ENCODE measurements at places on chromosomes 3 and 15. TPM values are rescaled to one million over a fixed set of nuclear protein-coding genes. Genes with fewer than 3 reads are reported as not detected.

DNA sequence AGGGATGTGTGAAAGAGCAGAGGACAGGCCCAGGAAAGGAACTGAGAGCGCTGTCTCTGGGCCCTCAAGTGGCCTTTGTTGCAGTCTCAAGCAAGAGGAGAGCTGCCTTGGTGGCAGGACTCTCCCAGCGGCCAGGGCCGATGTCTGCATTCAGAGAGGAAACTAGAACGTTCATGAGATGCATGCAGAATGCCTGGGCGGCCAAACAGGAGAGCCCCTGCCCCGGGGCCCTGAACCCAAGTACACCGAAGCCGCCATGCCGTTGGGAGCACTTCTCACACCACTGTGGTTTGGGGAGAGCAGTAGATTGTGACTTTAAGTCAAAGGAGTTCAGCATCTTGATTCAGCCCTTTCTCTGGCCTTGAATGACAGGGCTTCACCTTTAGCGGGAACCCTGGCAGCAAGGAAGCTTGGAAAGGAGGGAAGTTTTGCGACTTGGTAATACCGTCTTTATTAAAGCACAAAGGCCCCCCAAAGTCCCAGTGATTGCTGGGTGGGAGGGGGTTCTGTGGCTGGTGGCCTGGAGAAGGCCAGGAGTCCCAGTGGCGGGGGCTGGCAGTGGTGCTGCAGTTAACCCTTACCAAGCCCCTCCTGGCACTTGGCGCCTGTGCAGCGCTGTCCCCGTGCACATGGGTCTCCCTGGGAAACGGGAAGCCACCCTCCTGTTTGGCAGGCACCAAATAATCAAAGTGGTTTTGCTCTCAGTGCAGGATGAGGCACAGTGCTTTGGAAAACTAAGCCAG, 36.2 kb downstream of the SLC6A11 start:
- no peak for DNase-seq

- DNase-seq, result no peak
These were observed 48.7 kb downstream of the FBN1 start for GRCh38 chr15:48596841-48597240.

DNA sequence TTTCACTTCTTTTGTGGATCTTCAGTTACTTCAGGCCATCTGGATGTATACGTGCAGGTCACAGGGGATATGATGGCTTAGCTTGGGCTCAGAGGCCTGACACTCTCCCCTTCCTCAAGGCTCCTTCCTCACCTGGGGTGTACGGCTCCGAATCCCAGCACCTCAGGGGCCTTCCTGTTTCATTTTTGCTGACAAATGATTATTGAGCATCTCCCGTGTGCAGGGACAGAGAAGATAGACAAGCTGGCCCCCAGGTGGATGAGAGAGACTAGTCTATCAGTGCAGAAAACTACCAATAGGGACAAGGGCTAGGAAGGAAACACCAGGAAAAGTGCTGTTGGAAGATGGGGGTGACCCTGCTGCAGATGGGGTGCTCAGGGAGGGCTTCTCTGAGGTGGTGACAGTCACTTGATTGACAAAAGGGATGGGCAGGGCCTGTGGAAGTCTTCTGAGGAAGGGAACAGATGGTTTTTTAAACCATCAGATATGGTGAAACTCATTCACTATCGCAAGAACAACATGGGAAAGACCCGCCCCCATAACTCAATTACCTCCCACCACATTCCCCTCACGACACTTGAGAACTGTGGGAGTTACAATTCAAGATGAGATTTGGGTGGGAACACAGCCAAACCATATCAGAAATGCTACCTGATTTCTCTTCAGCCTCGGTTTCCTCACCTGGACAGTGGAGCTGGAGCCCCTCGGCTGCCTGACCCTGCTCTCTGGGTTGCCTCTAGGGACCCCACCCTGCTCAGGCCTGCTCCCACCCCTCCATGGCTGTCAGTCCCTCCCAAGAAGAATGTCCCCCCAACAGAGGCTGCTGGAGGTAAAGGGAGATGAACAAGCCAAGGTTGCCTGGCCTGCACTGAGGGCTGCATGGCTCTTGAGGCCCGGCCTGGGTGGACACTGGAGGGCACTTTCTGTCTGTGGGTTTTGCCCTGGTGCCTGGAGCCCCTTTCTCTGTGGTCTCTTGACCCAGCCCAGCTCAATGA, 37.2 kb upstream of the ACAD9 start:
- DNase-seq, result no peak

GRCh38 chr15:66047321-66048024, 178.2 kb downstream of the RAB11A start:
- DNase-seq, result no peak

The DNAH12 gene
- total RNA-seq, result under 0.01 TPM

GRCh38 chr3:114642951-114643741, 349.3 kb downstream of the TIGIT start:
- no peak for DNase-seq

The TSC22D2 gene
- total RNA-seq, result 7.0 TPM

DNA sequence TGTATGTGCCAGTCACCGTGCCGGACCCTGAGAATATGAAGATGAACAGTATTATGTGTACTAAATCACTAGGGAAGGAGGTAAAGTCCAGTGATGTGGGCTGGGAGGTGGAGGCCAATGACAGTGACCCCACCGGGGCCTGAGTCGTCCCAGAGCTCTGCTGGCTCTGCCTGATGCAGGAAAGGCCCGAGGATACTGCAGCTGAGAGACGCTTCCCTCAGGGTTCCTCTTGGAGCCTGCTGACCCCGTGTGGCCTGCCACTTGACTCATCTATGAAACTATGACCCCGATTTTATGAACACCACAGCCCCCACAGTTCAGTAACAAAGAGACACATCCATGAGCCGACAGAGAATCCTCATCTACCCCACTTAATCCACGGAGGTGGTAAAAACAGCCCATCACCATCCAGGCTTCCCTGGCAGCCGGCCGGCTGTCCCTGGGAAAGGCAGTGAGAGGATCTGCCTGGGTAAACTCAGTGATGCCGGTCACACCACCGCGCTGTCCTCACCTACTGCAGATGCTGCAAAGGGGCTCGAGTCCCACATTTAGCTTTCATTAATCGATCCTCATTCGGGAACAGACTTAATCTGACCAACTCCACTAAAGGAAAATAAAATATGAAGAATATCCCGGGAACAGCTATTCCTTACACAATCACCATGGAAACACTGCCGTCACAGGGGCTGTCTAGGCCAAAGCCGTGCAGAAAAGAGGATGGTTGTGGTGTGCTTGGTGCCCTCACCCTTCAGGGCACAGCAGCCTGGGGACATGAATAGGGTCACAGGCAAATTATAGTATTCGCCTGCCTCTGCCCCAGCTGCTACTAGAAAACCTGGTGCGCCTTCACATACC, 82.9 kb downstream of the ARRDC4 start:
- DNase-seq, result no peak

DNA sequence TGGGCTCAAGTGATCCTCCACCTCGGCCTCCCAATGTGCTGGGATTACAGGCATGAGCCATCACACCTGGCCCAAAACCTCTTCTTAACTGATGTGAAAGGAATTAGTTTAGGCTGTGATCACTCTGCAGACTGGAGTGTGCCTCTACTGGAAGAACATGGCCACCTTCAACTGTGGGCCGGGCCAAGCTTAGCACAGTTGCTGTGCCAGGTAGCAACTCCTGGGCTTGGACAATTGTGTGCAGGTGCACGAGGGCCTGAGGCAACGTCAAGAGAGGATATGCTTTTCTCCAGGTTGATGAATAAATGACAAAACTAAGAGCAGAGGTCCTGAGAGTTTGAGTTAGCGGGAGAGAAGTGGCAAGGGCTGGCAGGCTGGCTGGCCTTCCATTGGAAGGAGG, 6.5 kb downstream of the FAH start:
- no peak for DNase-seq

The PLSCR5 gene
- not detected for total RNA-seq

The ZCWPW2 gene
- not detected for total RNA-seq

- no peak for DNase-seq
These were observed 98.2 kb downstream of the MYH15 start for GRCh38 chr3:108412121-108412750.

All from dermis blood vessel endothelial cell (primary cell).